ENCODE measurements at places on chromosomes 11 and 22.
A peak's percentile ranks its signal among the peaks of the same experiment; 100 is the strongest.

- DNase-seq, result peak; percentile 27
Measured at GRCh38 chr11:91156041-91156440, 933.2 kb upstream of the CHORDC1 start.

GRCh38 chr11:34203377-34203871 lies 98.0 kb downstream of the NAT10 start:
- DNase-seq, result no peak

GRCh38 chr11:44377121-44377520 lies 67.2 kb upstream of the ALX4 start:
- DNase-seq, result no peak

GRCh38 chr11:1826552-1827094 lies 8.2 kb upstream of the SYT8 start:
- peak; percentile 63 for DNase-seq

- DNase-seq, result no peak
Measured at GRCh38 chr22:39661842-39662685, 91.5 kb downstream of the CACNA1I start.

GRCh38 chr11:112613051-112613972 lies 347.9 kb upstream of the NCAM1 start:
- DNase-seq, result peak; percentile 36

DNA sequence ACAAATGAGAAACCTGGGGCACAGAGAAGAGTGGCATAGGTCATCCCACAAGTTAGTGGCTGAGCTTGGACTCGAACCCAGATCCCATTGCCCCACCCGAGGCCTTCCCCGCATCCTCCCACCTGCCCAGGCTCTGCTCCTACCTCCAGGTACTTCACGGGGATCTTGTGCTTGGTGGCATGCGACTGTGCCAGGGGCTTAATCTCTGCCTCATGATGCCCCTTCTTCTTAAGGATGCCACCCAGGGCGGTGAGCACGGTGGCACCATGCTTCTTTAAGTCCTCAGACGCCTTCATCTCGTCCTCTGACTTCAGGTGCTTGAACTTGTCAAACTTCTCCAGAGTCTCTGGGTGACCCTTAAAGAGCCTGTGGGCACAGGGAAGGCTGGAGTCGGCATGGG lies 6.4 kb downstream of the MB start:
- DNase-seq, result no peak

GRCh38 chr11:126102436-126102981 lies 39.8 kb upstream of the CDON start:
- no peak for DNase-seq

- DNase-seq, result no peak
Measured at GRCh38 chr11:8408151-8408941, 144.7 kb upstream of the LMO1 start.

GRCh38 chr11:30282289-30282631 lies 40.6 kb upstream of the ARL14EP start:
- no peak for DNase-seq

GRCh38 chr11:97364047-97364446 lies 974.2 kb downstream of the JRKL start:
- peak; percentile 44 for DNase-seq

All from astrocyte of the cerebellum (primary cell).